Activated naive CD4-positive, alpha-beta T cell treated with anti-CD3 and anti-CD28 coated beads for 36 hours (primary cell): ENCODE measurements at places on chromosomes 13 and 19. TPM values are rescaled to one million over a fixed set of nuclear protein-coding genes. Genes with fewer than 3 reads are reported as not detected.

- no peaks in the 10 kb centered on the region for H3K4me1 ChIP-seq
- H3K4me3 ChIP-seq = no peak overlapping the region
- H3K27ac ChIP-seq = no peak overlapping the region
- DNase-seq = no peak
- no peaks in the 10 kb centered on the region for H3K27me3 ChIP-seq
- H3K36me3 ChIP-seq = no peaks in the 10 kb centered on the region
Observed at GRCh38 chr19:5041168-5041912, 72.4 kb downstream of the KDM4B start.

DNA sequence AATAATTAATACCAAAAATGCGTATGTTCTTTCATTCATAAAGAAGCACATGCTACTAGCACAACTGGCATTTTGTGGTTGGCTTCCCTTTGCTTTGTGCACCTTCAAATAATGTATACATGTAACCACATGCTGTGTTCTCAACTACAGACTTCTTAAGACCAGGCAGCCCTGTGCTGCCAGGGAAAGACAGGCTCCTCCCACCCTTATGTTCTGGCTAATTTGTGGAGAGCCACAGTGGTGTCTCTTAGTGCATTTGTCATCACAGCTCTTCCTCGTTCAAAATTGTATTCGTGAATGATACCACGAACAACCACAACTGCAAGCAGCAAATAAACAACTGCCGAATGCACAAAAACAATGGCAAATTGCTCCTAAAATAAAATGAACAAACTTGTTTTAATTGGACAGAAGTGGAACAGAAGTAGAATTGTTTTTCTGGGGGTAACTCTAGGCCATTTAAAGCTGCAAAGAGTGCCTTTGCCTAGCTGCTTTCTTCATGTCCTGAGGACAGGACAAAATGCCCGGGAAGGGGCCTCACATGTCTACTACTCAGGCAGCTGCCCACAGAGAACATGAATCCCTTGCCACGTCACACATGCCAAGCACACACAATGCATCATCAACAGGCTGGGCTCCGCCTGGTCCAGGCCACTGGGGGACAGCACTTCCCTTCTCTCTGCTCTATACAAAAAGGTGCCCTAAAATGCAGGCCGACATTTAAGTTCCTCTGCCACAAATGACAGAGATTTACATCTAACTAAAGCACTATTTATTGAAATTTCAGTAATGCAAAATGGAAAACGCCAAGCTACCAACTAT, 21.7 kb downstream of the IRS2 start:
- no peaks in the 10 kb centered on the region for H3K27me3 ChIP-seq
- no peak overlapping the region for H3K27ac ChIP-seq
- peak; percentile 55 for DNase-seq
- no peak overlapping the region for H3K4me3 ChIP-seq

GRCh38 chr19:52398081-52398441, 412 bp downstream of the ZNF528 start:
- DNase-seq = no peak
- peaks cover 70% of the 10 kb centered on the region for H3K36me3 ChIP-seq
- H3K4me1 ChIP-seq = peaks cover 15% of the 10 kb centered on the region

DNA sequence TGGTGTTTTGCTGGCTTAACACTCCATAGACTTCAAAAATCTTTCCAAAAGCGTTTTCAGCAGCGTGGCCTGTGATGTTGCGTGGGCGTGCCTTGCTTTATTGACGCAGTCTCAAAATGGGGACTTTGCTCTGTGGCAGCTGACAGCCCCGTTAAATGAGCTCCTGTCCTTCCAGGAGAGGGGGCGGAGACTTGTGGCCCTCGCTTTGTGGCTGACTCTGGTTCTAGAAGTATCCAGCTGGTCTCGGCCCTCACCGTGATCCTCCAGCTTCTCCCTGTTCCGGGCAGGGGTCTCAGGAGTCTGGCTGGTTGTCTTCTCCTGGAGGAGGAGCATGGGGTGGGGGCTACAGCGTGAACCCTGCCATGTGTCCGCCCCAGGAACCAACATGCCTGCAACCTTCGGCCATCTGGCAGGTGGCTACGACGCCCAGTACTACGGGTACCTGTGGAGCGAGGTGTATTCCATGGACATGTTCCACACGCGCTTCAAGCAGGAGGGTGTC, 8.4 kb upstream of the ZNF554 start:
- no peaks in the 10 kb centered on the region for H3K27me3 ChIP-seq
- DNase-seq = no peak
- H3K4me3 ChIP-seq = no peak overlapping the region
- no peaks in the 10 kb centered on the region for H3K4me1 ChIP-seq
- no peak overlapping the region for H3K27ac ChIP-seq

DNA sequence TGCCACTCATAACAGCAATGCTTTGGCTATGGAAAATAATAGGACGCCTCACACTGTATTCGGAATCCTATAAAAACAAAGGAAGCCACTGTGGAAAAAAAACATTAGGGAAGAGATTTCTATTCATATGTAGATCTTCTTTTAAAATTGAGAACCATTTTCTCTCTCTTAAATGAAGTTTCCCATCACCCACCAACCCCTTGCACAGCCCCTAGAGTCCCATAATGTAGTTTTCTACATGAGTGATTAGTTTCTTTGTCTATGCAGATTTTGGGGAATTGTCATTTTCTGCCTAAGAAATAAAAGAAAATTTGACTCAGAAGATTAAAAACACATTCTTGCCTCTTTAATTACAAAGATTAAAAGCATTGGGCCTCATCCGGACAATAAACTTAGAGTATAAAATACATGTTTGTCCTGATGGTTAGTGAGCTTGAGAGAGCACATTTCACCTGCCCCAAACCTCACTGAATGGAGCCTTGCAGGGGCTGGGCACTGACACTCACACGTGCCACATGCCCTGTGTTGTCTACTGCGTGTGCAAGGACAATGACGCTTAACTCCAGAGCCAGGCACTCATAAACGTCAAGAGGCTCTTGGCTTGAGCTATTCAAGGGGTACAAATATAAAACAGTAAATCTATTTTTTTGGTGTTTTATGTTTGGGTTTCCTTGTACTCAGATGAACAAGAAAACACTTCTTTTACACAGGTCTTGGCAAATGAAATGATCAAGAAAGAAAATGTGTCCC, 40.0 kb upstream of the KL start:
- DNase-seq = no peak
- no peaks in the 10 kb centered on the region for H3K4me1 ChIP-seq
- no peak overlapping the region for H3K27ac ChIP-seq
- no peaks in the 10 kb centered on the region for H3K36me3 ChIP-seq

The MEGF8 gene
- 3.3 TPM for total RNA-seq
